Muscle of arm (tissue), 14 donors: ENCODE measurements at places on chromosomes 4 and X. TPM values are rescaled to one million over a fixed set of nuclear protein-coding genes. Genes with fewer than 3 reads are reported as not detected.

DNA sequence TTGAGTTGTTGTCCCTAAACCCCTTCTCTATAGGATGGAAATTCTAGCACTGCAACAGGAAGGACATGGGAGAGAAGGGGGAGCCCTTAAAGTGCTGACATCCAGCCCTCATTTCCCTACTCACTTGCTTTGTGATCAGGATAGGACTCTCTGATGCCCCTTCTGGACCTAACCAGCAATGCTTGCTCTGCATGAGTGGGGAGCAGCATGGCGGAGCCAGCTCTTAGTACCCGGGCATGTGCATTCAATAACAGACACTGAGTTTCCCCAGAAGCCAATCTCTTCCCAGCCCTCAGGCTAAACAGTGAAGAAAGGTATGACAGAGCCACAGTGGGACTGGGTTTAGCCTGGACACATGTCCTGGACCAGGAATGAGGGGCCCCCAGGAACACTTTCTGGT is 14.0 kb downstream of the SOD3 start:
- DNase-seq: no peak

DNA sequence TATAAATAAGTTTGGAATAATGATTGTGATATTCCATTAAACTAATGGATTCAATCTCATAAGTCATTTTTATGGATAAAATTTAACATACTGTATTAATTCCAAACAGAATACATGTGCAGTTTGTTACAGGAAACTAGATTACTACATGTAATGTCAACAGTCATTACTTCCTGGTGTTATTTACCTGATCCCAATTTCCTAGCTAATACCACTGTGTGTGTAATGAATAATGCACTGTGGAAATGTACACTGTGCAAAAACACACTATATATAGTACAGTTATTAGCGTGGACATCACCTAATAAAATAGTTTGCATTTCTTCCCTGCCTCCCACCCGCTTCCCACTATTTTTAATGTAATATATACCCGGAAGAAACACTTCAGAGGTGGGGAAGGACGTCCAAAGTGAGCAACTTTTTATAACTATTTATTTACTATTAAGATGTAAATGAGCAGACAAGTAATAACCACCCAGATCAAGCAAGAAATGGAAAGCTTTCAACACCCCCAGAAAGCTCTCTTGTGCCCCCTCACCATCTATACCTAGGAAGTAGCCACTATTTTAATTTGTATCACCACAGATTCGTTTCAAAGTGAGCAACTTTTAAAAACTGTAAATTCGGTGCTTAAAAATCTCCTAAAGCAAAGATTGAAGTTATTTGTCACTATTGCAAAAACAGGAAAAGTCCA is 219.1 kb downstream of the THOC2 start:
- DNase-seq: no peak

Gene PRRG3
- polyA plus RNA-seq: 29.1 TPM

GRCh38 chr4:61003301-61003700 is 196.8 kb upstream of the ADGRL3 start:
- DNase-seq: no peak

Gene MAGEB2
- polyA plus RNA-seq: not detected

DNA sequence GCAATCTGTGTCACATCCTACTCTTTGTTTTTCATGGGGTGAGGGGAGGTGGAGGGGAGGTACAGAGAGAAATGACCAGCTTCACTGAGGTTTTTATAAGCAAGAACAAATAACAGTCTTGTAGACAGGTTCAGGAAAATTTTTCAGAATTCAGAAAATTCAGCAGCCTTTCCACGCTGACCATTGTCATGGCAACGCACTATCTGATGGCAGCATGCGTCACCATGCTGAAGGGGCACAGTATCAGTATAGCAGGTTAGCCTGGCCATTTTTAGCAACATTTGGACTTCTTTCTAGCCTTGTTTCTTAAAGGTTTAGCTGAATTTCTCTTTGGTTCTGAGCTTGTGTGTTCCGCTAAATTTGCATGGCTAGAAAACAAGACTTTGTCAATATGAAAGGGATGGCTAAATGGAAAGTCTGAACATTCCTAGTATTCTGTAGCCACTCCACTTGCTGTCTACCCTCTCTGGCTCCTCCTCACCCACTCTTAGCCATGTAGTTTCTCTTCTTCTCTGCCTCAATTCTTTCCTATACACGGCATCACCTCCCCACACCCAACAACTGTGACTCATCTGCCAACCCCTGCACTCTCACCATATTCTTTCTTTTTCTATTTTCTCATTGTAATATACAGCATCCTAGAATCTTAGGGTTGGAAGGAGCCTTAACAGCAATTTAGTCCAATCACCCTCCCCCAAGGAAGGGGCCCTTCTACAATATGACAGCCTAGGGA is 42.7 kb upstream of the CITED1 start:
- DNase-seq: no peak

GRCh38 chr4:109327641-109328040 is 25.2 kb upstream of the COL25A1 start:
- DNase-seq: no peak

Gene ADGRL3
- polyA plus RNA-seq: 33.3 TPM

DNA sequence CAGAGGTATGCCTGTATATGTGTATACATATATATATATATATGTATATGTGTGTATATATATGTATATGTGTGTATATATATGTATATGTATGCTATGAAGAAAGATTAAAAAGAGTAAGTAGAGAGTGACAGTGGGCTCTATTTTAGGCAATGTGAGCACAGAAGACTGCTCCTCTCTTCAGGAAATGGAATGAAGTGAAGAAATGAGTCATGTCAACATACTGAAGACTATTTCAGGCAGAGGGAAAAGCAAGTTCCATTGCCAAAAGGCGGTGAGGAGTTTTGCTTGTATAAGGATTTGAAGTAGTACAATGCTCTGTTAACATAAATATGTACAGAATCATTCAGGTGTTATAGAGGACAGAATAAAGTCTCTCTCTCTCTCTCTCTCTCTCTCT is 773.2 kb upstream of the FTHL17 start:
- no peak for DNase-seq

DNA sequence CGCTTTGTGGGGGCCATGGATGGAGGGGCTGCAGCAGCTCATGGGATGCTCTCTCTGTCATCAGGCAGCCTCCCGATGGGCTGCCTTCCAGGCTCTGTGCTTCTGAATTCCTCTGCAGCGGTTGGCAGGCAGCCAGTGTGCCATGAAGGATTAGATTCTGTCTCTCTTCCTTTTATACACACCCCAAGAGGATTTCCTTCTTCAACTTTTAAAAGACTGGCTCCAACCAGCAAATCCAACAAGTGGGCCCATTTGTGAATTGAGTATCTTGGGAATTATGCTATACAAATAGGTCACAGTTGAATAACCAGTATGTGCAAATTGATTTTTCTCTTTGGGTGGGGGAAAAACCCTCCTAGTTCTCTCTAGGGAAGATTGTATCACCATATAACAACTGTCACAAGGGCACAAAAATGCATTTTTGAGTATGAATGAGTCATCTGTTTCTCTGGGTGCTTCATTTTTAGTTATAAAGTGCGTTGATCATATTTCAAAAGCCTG is 96.8 kb upstream of the FAT1 start:
- DNase-seq: no peak

- DNase-seq: no peak
Observed at GRCh38 chrX:136674270-136674985, 26.5 kb downstream of the CD40LG start.

- DNase-seq: no peak
Observed at GRCh38 chr4:127355743-127356142, 277.0 kb upstream of the INTU start.

Gene TASL
- polyA plus RNA-seq: 0.38 TPM

- no peak for DNase-seq
Observed at GRCh38 chrX:19496711-19497110, 18.6 kb downstream of the MAP3K15 start.

- DNase-seq: no peak
Observed at GRCh38 chr4:40581254-40582140, 48.2 kb downstream of the RBM47 start.

DNA sequence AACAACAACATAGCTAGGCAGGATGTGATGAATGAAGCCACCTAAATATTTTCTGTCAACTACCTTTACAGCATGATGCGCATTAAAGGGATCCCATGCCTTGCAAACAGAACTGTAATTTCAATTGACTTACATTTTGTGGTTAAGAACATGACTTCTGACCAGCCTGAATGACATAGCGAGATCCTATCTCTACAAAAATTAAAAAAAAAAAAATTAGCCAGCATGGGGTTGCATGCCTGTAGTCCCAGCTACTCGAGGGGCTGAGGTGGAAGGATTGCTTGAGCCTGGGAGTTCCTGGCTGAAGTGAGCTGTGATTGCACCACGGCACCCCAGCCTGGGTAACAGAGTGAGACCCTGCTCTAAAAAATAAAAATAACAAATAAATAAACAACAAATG is 680.6 kb downstream of the IQCM start:
- DNase-seq: no peak

DNA sequence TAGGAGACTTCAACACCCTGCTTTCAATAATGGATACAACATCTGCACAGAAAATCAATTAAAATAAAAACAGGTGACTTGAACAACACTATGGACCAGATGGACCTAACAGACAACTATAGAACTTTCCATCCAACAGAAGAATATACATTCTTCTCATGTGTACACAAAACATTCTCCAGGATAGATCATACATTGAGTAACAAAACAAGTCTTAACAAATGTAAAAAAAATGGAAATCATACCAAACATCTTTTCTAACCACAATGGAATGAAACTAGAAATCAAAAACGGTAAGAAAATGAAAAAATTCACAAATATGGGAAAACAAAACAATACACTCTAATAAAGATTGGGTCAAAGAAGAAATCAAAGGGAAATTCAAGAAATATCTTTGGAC is 24.7 kb downstream of the CYP2U1 start:
- DNase-seq: no peak

DNA sequence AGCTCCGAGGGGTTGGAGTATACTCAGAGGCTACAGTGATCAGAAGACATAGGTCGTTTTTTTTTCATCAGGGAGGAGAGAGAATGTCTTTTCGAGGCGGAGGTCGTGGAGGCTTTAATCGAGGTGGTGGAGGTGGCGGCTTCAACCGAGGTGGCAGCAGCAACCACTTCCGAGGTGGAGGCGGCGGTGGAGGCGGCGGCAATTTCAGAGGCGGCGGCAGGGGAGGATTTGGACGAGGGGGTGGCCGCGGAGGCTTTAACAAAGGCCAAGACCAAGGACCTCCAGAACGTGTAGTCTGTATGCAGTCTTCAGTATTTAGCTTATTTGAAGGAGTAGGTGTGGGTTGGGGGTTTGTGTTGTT is 500 bp downstream of the GAR1 start:
- no peak for DNase-seq

Gene HTN1
- polyA plus RNA-seq: not detected

- DNase-seq: no peak
Observed at GRCh38 chr4:175146799-175147198, 228.6 kb downstream of the ADAM29 start.

DNA sequence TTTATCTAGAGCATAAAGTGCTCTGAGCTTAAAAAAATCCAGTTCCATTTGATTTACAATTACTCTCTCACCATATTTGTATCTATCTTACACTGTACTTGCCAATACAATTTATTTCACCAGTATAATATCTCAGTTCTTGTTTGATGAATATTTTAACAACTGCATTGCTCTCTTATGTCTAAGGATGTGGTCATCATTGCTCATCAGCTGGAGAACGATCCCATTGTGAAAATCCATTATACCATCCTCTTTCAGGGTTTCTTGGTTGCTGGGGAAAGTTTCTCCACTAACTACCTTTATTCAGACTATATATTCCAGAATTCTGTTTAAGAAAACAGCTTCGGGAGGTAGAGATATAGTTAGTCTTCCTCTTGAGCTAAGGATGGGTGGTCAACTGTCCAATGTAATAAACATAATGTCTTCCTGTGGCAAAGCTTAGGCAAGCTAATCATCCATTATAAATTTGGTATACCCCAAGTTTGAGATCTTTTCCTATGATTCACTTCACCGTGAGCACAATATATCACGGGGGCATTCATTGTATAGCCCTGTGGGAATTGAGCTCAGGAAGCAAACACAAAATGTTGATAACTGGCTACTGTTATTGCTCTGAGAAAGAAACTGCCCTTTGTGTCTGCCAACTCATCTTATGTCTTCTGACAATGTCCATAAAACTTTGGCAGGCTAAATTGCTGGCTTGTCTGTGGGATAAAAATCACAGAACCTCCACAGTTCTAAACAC is 2361.9 kb downstream of the ARAP2 start:
- DNase-seq: no peak

Gene EBP
- polyA plus RNA-seq: 17.1 TPM

DNA sequence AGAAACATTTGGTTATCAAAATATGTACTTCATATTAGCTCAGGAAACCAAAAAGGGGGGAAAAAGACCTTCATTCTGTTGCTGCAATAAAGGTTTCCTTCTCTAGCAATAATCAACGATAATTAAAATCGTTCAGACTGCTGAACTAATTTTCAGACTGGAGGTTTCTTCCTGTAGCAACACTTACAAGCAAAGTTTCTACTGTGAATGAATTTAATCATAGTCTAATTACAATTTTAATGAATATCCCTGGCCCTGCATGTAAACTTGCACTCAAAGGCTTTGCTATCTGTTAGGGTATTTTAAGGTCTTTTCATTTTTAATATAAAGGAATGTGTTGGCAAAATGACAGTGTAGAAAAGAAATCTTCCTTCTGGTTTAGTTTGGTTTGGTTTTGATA is 265.2 kb downstream of the QDPR start:
- DNase-seq: no peak

GRCh38 chr4:153217440-153217839 is 13.2 kb downstream of the TRIM2 start:
- no peak for DNase-seq

DNA sequence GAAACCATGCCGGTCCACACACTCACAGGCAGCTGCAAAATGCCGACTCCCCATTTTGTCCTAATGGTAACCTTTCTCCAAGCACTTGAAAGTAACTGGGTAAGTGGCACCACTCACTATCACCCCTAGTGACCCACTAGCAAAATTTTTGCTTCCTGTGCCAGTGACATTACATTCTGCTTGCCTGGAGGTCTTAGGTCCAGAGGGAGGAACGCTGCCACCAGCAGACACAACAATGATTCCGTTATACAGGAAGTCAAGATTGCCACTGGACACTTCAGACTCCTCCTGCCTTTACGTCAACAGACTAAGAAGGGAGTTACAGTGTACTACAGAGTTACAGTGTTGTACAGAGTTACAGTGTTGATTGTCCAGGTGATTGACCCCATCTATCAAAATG is 11.8 kb upstream of the TMEM192 start:
- DNase-seq: no peak

DNA sequence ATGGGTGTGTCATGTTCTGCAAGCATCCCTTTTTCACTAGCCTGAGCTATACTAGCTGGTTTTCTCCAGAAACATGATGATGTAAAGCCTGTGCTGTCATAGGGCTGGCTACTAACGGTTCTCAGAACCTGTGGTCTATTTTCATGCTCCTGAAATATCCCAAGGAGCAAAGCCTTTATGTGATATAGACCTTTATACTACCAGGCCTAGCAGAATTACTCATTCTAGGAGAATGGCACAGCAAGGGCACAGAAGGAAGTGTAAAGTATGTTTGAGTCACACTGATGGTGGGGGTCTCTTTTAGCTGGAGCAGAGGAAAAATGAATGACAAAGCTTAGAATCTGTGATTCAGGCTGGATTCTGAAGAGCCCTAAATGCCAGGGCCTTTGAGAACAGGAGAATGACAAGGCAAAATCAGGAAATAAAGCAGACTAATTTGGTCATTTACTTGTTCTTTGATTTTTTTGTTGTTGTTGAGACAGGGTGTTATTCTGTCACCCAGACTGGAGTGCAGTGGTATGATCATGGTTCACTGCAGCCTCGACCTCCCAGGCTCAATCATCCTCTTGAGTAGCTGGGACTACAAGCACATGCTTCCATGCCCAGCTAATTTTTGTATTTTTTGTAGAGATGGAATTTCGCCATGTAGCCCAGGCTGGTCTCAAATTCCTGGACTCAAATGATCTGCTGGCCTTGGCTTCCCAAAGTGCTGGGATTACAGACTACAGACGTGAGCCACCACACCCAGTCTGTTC is 11.8 kb downstream of the TCEAL1 start:
- DNase-seq: no peak
